Right forelimb (tissue), 1 donor: ENCODE measurements at places on chromosomes 7 and 10.

DNA sequence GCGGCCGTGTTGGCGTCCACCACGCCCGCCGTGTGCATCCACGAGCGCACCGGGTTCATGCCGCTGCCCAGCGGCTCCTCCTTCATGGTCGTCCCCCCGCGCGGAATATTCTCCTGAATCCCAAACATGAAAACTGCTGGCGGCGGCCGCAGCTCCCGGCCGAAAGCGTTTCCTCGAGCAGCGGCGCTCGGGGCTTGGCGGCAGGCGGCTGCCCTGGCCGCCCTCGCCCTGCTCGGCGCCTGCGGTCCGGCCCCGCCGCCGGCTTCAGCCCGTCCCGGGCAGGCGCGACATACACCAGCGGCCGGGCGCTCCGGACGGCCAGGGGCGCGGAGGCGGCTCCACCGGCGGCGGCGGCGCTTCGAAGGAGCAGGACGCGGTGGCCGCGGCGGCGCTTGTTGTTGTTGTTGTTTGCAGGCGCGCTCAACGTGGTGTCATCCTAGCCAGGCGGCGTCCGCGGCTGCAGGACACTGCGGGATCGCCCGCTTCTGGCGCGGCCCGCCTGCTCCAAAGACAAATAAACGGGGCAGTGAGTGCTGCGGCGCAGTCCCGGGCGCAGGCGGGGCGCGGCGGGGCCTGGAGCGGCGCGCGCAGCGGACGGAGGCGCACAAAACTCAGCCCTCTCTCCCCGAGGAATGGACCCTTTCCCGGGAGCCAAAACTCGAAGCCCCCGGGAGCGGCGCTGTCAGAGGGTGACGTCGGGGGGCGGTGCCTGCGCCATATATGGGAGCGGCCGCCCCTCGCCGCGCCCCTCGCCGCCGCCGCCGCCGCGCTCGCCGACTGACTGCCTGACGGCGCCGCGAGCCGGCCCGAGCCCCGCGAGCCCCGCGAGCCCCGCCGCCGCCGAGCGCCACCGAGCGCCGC is at the start of gene EBF3:
TSS of gene EBF3 (minus strand) at position 634 of the 861 bp plus-strand sequence. CDS start at position 128, 506 bp downstream.
- DNase-seq, result peak; percentile 96

- peak; percentile 84 for DNase-seq
Observed at GRCh38 chr7:71131256-71132126, 453 bp upstream of the GALNT17 start.

- DNase-seq, result no peak
Observed at GRCh38 chr7:79723833-79724618, 270.6 kb upstream of the MAGI2 start.

DNA sequence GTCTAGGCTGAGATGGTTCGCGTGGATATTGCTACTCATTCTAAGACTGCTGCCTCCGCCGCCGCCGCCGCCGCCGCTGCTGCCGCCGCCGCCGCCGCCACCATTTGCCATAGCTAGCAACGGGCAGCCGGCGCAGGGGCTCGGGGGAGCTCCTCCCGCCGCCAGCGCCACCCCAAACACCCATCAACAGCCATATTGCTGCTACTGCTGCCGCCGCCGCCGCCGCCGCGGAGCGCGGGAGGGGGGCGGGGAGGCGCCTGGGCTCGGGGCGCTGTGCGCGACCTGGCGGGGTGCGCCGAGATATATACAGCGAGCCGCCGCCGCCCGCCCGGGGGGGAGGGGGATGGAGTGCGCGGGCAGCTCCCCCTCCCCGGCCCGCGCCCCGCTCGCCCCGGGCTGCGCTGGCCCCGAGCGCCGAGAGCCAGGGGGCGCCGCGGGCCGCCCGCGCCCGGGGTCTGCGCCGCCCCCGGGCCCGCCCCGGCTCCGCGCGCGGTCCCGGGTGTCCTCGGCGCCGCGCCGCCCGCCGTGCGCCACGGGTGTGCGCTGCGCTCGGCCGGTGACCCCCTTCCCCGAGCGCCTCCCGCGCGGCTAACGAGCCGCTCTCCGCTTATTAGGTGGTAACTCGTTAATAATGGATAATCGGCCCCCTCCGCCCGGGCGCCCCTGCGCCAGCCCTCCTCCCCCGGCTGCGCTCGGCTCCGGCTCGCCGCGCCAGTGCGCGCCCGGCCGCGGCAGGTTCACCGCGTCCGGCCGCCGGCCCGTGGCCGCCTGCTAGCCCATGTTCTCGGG is at the start of gene KCNMA1:
TSS of gene KCNMA1 (minus strand) at position 277 of the 789 bp plus-strand sequence.
- DNase-seq, result peak; percentile 69

DNA sequence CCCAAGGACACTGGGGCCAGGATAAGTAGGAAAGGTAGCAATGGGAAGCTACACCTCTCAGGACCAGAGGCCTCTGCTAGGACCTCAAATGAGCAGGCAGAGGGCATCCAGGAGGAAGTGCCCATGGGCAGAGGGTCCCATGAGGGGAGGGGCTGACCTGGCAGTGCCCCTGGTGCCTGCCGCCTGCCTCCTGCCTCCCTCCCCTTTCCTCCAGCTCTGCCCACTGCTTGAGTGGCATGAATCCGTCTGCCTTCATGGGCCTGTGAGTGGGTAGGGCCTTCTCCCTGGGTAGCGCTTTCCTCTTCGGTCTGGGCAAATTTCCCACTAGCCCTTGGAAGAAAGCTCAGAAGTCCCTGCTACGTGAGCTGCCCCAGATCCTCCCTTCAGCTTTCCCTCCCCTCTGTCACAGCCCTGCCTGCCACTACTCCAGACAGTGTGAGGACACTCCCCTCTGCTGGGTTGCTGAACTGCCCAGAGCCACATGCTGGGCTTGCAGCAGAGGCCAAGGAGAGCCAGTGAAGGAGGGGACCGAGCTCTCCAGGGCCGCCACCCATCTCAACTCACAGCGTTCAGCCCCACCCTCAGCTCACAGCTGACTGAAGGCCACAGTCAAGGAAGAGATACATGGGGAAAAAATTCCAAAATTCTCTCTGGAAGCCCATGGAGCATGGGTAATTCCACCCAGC is 141.4 kb downstream of the ARHGAP22 start:
- no peak for DNase-seq

DNA sequence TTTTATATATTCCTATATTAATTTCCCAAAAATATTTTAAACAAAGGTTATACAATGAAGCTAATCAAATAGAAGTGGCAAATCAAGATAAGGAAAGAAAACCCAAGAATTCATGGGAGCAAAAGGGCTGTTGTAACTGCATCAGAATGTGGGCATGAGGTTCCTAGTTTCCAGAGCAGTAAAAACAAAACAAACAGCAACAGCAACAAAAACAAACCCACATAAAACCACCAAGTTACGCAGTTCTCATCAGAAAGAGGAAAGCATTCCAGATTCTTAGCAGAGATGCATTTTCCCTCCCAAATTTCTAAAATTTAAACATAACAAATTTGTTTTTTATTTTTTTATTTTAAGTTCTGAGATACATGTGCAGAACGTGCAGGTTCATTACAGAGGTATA is 34.8 kb upstream of the MSMB start:
- DNase-seq, result no peak

- DNase-seq, result no peak
Observed at GRCh38 chr7:44391171-44391570, 65.8 kb upstream of the CAMK2B start.

GRCh38 chr7:75567948-75568595 is 76.0 kb downstream of the SPDYE5 start:
- DNase-seq, result no peak

GRCh38 chr7:159122276-159122675 is 22.4 kb downstream of the VIPR2 start:
- peak; percentile 12 for DNase-seq

DNA sequence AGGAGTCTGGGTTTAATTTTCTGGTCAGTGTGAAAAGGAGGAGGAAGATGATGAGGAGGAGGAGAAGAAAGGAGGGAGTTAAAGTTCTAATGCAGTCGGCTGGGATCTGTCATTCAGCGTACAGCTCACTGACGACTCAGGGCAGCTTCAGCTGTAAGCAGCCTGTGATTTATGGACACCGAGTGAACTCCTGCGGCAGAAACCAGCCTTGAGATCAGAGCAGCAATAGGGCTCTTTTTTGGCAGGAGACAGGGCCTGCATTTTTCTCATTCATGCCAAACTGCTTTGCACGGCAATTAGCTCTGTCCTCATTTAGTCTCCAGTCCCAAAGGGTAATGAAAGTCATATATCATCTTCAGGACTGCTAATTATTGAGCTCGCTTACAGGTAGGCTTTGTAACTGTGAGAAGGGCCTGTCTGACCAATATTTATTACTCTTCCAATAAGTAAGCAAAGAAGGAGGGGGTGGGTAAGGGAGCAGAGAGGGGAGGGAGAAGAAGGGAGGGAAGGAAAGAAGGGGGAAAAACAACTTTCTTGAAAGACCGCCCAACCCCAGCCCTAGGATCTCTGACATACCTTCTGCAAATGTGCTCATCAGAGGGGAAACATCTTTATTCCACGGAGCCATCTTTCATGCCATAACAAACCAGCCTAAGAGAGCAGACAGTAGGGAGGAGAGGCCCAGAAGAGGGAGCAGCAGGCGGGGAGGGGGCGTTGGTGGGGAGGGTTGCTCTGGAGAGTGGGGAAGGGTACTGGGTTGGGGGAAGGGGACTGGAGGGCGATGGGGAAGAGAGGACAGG is 48.1 kb upstream of the COMTD1 start:
- no peak for DNase-seq

- no peak for DNase-seq
Observed at GRCh38 chr10:84076540-84077195, 62.6 kb upstream of the GHITM start.

- DNase-seq, result no peak
Observed at GRCh38 chr7:138961159-138961558, 20.0 kb downstream of the KIAA1549 start.

DNA sequence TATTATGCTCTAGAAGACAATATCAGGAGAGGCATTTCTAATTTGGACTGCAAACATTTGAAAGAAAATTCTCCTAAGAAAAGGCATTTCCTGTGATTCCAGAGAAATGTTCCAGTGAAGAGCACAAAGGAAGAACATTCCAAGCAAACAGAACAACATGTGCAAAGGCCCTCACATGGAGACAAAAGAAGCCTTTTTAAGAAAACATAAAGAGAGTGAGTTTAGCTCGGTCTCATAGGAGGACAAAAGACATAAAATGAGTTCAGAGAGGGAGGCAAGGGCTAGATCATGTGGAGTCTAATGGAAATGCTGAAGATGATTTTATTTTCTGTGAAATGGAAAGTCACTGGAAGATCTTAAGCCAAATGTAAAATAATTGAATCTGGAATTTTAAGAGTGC is 269.8 kb upstream of the HGF start:
- no peak for DNase-seq

GRCh38 chr7:107506674-107507339 is 37.0 kb downstream of the GPR22 start:
- DNase-seq, result no peak

- no peak for DNase-seq
Observed at GRCh38 chr10:119131512-119132240, 27.8 kb downstream of the DENND10 start.

- no peak for DNase-seq
Observed at GRCh38 chr7:86975914-86976313, 83.5 kb downstream of the ELAPOR2 start.

DNA sequence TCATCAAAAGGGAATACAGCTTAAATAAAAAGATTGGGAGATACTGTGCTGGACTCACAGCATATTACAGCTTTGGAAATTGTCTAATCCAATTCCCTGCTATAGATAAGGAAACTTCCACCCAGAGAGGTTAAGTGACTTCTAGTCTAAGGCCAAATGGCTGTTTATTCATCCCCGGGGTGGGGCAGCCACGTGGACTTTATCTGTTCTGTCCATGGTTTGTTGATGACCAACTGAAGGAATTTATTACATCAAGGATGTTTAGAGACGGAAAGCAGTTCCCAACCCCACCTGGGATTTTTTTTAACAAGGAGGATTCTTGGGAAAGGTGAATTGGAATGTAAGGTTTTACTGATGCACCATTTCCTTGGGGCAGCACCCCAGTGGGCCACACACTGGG is 88.6 kb downstream of the ATXN7L1 start:
- no peak for DNase-seq

DNA sequence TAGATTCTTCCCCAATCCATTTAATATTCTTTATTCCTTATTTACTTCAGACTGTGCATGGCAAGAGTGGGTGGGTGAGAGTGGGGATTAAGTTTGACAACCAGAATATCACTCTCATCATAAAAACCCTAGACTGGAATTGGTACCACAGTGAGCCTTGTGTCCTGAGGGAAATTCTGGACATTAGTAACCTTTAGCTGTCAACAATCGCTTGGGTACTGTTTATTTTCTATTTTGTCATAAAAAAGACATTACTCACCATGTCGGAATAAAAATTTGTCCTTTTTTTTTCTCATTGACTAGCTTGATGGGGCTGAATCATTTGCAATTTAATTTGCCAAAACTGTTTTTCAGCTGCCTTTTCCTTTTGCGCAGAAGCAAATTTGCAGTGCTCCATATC is 176.1 kb upstream of the SEMA3C start:
- no peak for DNase-seq

GRCh38 chr10:103476046-103476768 is 2.8 kb downstream of the CALHM3 start:
- no peak for DNase-seq

DNA sequence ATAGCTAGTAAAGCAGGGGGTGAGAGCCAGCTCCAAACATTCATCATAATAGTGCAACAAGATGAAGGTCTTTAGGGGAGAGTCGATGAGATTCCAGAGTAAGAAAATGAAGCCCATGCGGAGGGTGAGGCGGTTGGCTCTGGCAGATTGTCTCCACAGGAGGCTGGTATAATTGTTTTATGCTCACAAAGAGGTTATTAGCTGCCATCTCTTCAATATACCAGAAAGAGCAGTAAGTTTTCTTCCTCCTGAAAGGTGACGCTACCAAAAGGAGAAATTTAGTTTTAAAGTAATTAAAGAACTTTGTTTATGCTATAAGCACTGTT is 59.2 kb upstream of the KCNIP2 start:
- no peak for DNase-seq

GRCh38 chr10:71600849-71601248 is 118.7 kb downstream of the C10orf105 start:
- no peak for DNase-seq

DNA sequence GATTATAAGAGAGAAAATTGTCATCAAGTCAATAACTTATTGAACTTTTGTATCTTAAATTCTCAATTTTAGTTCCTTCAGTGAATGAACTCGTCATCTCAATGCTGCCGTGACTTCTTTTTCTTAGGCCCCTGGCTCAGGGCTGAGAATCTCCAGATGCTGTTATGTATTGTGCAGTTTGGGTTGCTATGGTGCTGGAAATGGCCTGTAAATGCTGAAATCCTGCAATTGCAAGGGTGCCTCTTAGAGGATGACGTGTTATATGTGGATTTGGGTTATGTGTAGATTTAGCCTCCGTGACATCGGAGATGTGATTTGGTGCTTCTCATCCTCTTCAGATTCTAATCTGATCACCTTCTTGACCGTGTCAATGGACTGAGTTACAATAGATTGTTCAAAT is 55.7 kb upstream of the ZRANB1 start:
- no peak for DNase-seq
